Epithelial cell of alveolus of lung (primary cell): ENCODE measurements at places on chromosomes 6 and 20. TPM values are rescaled to one million over a fixed set of nuclear protein-coding genes. Genes with fewer than 3 reads are reported as not detected.

Gene ALDH8A1
- 0.26 and 0.32 TPM in 2 replicates for total RNA-seq

Gene ARMC12
- total RNA-seq, result 0.13 and 3.9 TPM in 2 replicates

Gene C6orf132
- total RNA-seq, result 1.5 and 3.9 TPM in 2 replicates

Gene OSBPL2
- total RNA-seq, result 14.1 and 16.3 TPM in 2 replicates

Gene CLDN20
- total RNA-seq, result not detected in 2 replicates

Gene ADGB
- total RNA-seq, result not detected in 2 replicates

Gene LHFPL5
- not detected in 2 replicates for total RNA-seq

Gene APOM
- 1.8 and 3.0 TPM in 2 replicates for total RNA-seq

Gene SNAP25
- 6.6 and 28.2 TPM in 2 replicates for total RNA-seq

Gene CCN6
- total RNA-seq, result not detected in 2 replicates

Gene PRL
- total RNA-seq, result not detected in 2 replicates

Gene FILIP1
- total RNA-seq, result 0.26 and 0.32 TPM in 2 replicates

Gene ULBP2
- 0.24 and 4.4 TPM in 2 replicates for total RNA-seq

Gene COL9A1
- total RNA-seq, result not detected in 2 replicates

Gene BTN3A1
- 11.7 and 13.7 TPM in 2 replicates for total RNA-seq

Gene TOMM6
- total RNA-seq, result 168 and 177 TPM in 2 replicates

Gene REM1
- not detected in 2 replicates for total RNA-seq

Gene FAM209B
- not detected in 2 replicates for total RNA-seq

Gene STX11
- 0.40 and 2.6 TPM in 2 replicates for total RNA-seq

Gene ACTL10
- 1.4 and 4.9 TPM in 2 replicates for total RNA-seq

Gene TMEM217
- 1.6 and 2.5 TPM in 2 replicates for total RNA-seq

Gene MUC21
- not detected in 2 replicates for total RNA-seq

Gene AKAP12
- total RNA-seq, result 70.9 and 129 TPM in 2 replicates

Gene SLC17A4
- not detected in 2 replicates for total RNA-seq
